ENCODE measurements at places on chromosomes 6 and 20.

- no peak for DNase-seq
Observed at GRCh38 chr20:61733216-61733615, 332.5 kb downstream of the TAF4 start.

DNA sequence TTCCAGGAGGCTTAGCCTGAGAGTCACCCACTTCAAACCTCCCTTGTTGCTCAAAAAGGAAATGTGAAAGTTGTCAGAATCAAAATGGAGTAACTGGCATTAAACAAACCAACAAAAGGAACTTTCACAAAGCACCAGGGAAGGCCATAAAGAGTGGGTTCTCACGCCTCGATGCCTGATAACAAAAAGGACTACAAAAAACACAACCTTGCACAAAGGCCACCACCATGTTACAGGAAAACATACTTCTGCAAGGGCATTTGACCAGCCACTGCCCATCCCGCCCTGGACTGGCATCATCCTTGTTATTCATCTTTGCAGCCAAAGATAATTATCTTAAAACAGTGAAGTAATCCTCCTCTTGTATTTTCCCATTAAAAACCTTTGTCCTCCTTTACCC, 34.8 kb downstream of the RNASET2 start:
- no peak for DNase-seq

- DNase-seq = no peak
Observed at GRCh38 chr20:9838378-9839295, at the start of gene PAK5. Gene PAK5 (minus strand): TSS chr20:9839076. CDS start chr20:9644328, 194,748 bp downstream.

- DNase-seq = no peak
Observed at GRCh38 chr6:87723170-87724078, 21.4 kb upstream of the AKIRIN2 start.

GRCh38 chr6:143205131-143205535, 144.4 kb downstream of the AIG1 start:
- DNase-seq = no peak

- DNase-seq = no peak
Observed at GRCh38 chr20:32697608-32698007, 23.9 kb upstream of the C20orf203 start.

DNA sequence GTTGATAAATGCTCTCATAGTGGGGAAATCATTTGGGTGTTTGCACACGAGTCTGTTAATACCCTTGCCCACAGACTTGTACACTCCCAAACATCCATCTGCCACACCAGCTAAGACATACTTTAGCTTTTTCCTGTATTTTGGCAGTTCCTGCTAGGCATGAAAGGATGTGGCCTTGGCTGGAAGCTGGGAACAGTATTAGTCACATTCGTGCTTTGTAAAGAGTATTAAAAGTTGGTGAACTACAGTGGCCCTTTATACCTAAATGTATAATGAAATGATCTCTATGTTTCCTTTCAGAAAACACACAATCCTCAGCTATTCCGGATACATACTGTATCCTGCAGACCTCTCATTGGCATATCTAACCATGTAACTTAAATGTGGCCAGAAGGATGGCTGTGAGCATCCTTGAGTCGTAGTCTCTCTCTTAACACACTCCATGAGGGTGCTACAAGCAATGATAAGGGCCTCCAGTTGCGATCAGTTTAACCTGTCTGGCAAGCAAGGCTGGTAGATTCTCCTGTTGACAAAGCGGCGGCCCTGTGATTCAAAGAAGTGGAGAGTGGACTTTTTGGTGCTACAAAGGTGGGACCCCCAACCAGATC, 1.5 kb downstream of the LEMD2 start:
- no peak for DNase-seq

- no peak for DNase-seq
Observed at GRCh38 chr6:108684771-108685329, 124.1 kb downstream of the FOXO3 start.

- no peak for DNase-seq
Observed at GRCh38 chr6:44298864-44299263, 14.3 kb downstream of the AARS2 start.

DNA sequence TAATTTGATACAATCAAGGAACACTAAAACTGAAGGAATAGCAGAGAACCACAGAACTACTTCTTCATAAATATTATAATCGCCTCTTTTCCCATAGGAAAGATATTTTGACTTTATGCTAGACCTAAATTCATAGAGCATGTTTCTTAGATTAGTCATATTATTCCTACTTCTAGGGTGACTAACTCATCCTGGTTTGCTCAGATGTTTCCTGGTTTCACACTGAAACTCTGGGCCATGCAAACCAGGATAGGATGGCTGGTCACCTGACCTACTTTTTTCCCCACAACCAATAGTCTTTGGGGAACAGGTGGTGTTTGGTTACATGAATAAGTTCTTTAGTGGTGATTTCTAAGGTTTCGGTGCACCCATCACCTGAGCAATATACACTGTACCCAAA, 42.8 kb downstream of the MMS22L start:
- no peak for DNase-seq

DNA sequence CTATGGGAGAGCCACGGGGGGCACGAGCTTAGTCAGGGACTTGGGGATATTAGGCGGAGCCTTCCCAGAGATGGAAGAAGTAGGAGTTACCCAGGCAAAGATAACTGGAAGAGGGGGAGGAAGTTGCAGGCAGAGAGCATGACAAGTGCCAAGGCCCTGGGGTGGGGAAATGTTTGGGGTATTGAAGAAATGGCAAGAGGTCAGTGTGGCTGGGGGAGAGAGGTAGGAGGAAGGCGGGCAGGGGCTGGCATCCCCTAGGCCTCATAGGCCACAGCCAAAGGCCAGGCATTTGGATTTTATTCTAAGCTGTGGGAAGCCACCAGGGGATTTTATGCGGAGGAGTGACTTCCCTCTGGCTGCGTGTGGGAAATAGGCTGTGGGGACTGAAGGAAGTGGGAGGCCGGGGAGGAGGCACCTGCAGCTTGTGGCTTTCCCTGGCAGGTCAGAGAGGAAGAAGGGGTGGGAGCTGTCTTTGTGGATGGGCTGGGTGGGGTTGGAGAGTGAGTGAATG, 22.7 kb downstream of the SNAI1 start:
- no peak for DNase-seq

GRCh38 chr6:20417819-20418218, 16.1 kb downstream of the E2F3 start:
- no peak for DNase-seq

- no peak for DNase-seq
Observed at GRCh38 chr6:99822741-99823512, 171.1 kb downstream of the MCHR2 start.

DNA sequence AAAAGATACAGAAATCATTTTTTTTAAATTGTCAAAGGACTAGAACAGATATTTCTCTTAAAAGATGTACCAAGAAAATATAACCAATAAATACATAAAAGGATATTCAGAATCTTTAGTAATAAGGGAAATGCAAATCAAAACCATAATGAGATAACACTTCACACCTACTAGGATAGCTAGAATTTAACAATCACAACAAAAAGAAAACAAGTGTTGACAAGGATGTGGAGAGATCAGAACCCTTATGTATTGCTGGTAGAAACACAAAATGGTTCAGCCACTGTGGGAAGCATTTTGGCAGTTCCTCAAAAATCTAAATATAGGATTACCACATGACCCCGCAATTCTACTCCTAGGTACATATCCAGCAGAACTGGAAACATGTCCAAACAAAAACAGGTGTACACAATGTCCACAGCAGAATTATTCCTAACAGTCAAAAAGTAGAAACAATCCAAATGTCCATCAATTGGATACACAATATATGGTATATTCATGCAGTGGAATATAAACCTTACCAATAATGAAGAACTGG, 211.0 kb downstream of the LRFN2 start:
- DNase-seq = no peak

DNA sequence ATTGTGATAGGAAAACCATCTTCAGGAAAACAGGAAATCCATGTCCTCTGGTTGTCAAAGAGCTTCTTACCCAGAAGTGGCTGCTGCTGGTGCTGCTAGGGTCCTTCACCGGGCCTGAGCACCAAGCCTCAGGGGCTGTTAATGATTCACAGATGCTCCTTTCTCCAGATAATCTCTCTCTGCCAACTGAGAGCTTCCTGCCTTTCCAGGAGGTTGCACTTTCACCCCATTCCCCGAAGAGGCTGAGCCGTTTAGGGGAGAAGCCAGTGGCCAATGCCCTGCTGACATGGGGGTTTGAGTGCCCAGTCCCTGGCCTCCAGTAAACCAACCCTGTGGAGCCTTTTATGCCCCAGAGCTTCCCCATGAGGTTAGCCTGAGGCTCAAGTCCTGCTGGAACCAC, 122.4 kb downstream of the CBLN4 start:
- no peak for DNase-seq

DNA sequence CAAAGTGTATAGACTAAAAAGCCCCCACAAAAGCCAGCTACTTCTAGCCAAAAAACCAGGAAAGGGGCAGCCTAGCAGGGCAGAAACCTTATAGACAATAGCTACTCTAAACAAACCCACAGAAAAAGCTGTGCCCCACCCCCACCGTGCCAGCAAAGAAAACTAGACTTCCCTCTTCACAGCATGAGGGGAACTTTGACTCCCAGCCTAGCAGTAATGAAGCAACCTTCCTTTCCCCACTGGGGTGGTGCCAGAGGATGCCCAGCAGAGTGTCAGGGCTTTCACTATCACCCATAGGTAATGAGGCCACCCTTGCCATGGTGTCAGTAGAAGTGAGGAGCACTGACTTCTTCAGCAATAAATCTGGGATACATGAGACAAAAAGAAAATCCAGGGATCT, 99.0 kb upstream of the LGSN start:
- DNase-seq = no peak

DNA sequence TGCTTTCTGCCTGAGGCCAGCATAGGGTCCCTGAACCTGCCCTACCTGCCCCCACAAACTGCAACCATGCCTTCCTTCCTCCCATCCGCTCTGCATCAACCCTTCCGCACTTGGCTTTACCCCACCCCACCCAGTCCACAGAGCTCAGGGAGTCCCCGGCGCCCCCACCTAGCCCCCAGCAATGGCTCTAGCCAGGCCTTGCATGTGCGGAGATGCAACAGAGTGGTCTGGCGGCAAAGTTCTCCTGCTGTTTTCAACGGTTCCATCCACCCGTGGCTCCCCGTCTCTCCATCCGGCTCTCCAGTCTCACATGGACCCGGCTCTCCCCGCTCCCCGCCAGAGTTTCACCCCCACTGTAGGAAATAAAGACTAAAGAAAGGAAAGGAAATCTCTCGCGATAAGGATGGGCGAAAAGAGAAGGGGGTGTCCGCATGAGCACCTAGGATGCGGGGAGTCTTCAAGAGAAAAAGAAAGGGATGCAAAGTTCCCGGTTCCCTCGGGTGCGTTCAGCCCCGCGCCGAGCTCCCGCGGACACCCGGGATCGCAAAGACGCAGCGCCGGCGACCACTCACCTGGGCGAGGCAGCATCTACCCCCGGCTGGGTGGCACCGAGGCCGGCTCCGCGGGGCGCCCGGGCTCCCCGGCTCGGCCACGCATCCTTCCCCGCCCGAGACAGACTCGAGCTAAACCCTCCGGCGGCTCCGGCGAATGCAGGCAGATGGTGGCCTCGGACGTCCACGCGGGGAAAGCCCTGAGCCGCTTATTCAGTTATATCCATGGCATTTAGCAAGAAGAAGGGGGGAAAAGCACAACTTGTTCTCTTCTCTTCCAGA, 579 bp downstream of the LRFN2 start:
- no peak for DNase-seq

GRCh38 chr6:110537208-110538123, 61.1 kb upstream of the SLC22A16 start:
- DNase-seq = no peak

- no peak for DNase-seq
Observed at GRCh38 chr20:53550280-53551187, 43.1 kb downstream of the ZNF217 start.

- DNase-seq = peak; percentile 48
Observed at GRCh38 chr20:44643596-44644229, 7.8 kb downstream of the ADA start.

GRCh38 chr6:39508515-39508914, 186.0 kb upstream of the KCNK16 start:
- no peak for DNase-seq

GRCh38 chr20:9011121-9011520, 57.8 kb upstream of the PLCB4 start:
- DNase-seq = no peak

DNA sequence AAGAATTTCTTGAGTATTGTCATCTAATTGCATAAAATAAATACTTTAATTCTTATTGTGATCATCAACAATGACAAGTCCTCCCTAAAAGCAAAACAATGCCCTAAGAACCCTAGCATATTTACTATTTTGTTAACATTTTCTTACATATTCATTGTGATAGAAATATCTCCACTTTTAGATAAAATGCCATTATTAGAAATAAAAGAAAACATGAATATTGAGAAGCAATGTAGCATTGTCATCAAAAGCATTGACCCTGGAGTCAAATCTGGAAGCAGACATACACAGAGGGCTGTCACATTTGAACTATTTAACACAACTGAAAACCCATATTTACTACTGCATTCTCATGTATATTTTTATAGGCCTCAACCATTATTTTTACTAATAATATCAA, 257.7 kb downstream of the SYNE1 start:
- no peak for DNase-seq

DNA sequence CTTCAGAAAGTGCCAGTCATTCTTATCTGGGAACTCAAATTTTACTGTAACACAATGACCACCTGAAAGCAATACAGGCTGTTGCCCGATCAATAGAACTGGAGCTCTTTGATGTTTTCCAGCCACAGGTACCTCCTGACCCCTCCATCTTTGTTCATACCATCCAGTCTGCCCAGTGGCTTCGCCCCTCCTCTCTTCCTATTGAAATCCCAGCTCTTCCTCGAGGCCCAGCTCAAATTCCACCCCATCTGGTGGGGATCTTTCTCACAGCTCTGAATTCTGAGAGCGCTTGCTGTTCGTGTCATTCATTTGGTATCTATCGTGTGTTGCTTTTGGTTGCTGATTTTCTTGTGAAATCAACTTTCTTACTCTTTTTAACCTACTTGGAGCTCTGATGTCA, 87.9 kb upstream of the CNKSR3 start:
- DNase-seq = no peak

- no peak for DNase-seq
Observed at GRCh38 chr6:156268849-156269248, 508.3 kb upstream of the ARID1B start.

Data from stimulated activated naive CD4-positive, alpha-beta T cell treated with Interleukin-2 at 50 U/mL for 16 hours (primary cell).